ENCODE measurements at places on chromosomes 7 and 10.

DNA sequence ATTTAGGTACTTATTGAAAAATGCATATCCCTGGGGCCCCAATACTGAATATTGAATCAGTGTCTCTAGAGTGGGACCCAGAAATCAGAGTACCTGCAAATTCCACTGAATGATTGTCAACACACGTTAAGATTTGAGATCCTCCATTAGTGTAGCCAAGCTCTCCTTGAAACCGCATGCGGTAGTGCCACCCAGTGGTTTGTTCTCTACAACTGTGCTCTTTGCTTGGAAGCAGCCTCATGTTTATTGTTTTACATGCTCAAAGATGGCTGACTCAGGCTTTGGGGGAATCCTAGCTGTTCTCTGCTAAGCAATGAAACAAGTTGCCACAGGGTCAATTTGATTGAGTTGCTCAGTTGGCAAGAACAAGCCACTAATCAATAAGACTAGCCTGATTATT is 340.2 kb upstream of the CELF2 start:
- DNase-seq: no peak

- no peak for DNase-seq
These were observed 2.9 kb upstream of the TARP start for GRCh38 chr7:38276096-38276877.

GRCh38 chr10:17019696-17020095 is 109.9 kb downstream of the CUBN start:
- DNase-seq: no peak

DNA sequence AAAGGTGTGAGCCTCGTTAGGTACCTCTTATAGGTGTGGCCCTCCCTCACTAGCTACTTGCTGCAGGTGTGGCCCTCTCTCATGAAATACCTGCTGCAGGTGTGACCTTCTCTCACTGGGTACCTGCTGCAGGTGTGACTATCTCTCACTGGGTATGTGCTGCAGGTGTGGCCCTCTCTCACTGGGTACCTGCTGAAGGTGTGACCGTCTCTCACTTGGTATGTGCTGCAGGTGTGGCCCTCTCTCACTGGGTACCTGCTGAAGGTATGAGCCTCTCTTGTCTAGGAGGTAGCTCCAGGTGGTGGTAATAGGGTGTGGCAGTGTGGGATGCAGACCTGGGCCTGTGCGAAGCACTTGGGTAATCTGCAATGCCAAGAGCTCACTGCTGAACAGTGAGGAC is 170.7 kb upstream of the PLPP4 start:
- DNase-seq: no peak

- no peak for DNase-seq
These were observed 551.0 kb upstream of the ZWINT start for GRCh38 chr10:56912043-56912442.

DNA sequence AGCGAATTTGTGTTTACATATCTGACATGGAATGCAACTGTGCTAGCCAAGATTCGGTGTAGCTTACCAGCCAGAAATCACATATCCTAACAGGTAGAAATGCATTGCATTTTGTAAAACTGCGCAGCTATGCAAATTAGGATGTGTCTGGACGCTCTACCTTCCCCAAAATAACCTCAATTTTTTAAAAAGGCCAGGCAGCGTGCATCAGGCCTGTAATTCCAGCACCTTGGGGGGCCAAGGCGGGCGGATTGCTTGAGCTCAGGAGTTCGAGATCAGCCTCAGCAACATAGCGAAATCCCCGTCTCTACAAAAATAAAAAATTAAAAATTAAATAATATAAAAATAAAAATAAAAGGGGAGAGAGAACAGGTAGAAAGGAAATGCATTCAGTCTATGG is 305.0 kb downstream of the TYW1 start:
- DNase-seq: no peak

DNA sequence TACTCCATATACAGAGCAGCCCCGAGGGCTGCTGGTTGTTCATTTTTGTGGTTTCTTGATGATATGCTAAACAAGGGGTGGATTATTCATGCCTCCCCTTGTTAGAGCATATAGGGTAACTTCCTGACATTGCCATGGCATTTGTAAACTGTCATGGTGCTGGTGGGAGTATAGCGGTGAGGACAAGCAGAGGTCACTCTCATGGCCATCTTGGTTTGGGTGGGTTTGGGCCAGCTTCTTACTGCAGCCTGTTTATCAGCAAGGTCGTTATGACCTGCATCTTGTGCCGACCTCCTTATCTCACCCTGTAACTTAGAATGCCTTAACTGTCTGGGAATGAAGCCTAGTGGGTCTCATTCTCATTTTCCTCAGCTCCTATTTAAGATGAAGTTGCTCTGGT is 31.3 kb downstream of the GNAT3 start:
- no peak for DNase-seq

DNA sequence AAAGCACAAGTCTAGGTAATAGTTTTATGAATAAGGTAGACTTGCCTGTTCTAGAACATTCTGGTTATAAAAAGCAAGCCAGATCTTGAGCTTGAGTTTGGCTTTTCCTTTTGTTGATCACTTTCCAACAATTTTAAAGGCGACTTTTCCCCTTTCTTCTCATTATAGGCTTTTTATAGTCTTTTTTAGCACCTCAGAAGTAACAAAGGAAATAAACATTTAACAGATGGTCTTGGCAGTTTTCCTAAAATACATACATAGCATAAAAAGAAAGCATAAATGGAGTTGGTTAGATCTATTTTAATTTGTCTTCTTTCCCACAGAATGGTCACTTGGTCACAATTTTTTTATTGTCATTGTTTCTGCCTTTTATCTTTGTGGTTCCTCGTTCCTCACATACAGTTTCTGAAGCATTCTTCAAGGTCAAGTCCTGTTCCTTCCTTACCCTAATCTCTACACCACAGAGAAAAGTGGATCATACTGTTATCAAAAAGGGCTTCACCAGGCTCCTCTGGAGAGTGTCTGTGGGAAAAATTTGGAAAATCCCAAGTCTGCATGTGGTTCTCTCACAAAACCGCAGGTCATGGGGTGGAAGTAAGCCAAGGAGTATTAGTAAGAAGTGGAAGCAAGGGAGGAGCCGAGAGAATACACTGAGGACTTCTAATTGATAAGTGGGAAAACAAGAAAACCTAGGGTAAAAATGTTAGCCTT is 31.3 kb downstream of the THNSL1 start:
- no peak for DNase-seq

DNA sequence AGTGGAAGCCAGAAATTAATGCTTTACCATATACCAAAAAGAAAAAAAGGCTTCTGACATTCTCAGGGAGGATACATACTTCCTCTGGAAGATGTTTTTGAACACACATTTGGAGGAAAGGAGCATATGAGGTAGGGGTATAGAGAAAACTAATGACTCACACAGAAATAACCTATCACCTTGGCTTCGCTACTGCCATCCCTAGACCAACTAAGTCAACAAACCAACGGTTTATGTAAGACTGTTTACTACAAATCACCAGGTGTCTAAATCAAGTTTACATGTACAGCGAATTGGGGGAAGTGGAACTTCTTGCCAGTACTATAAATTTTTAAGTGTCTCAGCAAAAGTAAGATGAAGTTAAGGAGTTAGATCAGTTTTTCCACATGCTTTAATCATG is 96.9 kb downstream of the NT5C2 start:
- no peak for DNase-seq

- no peak for DNase-seq
These were observed 39.7 kb downstream of the POU6F2 start for GRCh38 chr7:39017369-39017915.

DNA sequence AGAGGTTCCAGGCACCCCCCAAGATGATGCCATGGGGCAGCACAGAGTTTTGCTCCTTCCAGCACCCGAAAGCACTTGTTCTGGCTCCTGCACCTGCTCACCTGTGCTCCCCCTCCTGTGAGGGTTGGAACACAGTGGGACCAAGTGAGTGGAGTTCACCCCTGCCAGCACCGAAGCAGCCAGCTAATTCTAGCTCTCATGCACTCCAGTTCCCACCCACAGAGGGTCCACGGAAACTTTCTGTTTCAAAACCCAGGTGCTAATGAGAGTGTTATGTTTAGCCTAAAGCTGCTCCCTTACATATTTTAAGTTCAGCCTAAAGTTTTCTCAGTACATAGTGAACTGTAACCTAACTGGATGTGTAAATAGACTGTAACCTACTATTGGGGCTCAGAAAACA is 42.6 kb upstream of the SLC35G1 start:
- no peak for DNase-seq

DNA sequence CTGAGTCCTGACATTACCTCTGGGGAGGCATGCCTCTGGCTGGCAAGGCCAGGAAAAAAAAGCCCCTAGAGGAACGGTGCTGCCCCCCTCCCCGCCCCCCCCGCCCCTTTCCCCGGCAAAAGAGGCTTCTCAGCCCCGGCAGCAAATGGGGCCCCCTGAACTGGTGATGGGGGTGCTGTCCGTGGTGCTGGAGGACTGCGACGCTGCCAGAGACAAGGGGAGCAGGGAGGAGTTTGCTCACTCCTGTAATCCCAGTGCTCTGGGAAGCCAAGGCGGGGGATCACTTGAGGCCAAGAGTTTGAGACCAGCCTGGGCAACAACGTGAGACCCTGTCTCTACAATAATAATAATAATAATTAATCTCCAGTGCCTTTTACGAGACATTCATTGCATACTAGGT is 23.7 kb downstream of the SRRM3 start:
- DNase-seq: peak; percentile 11

DNA sequence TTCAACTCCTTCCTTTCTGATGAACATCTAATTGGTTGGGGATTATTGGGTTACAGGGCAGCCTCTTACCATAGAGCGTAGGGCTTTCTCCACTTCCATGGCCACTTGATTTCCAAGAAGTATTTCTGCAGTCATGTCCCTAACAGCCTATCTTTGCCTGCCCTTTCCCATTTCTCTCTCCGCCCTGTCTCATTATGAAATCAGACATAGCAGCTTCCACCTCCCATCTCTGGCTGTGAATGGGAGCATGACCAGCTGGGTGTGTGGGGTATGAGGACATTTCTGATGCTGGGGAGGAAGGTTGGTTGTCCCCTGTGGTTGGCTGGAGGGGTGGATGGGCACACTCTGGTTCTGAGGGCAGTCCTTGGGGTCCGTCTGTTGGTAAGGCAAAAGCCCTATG is 41.2 kb downstream of the ADCYAP1R1 start:
- DNase-seq: no peak

DNA sequence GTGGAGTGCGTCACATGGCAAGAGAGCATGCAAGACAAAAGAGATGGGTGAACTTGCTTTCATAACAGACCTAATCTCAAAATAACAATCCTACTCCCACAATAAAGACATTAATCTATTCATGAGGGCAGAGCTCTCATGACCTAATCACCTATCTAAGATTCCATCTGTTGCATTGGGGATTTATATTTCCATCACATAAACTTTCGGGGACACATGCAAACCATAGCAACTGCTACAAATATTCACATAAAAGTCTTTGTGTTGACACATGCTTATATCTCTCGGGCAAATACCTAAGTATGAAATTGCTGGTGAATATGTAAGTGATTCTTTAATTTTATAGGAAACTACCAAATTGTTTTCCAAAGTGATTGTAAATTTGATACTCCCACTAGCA is 16.0 kb upstream of the PNLIPRP1 start:
- DNase-seq: no peak

- DNase-seq: peak; percentile 95
These were observed at the start of gene MASTL for GRCh38 chr10:27155066-27155754. MASTL (plus strand) TSS chr10:27155352; CDS start chr10:27155427, 75 bp downstream.

GRCh38 chr10:11320809-11321520 is 290.5 kb downstream of the USP6NL start:
- no peak for DNase-seq

DNA sequence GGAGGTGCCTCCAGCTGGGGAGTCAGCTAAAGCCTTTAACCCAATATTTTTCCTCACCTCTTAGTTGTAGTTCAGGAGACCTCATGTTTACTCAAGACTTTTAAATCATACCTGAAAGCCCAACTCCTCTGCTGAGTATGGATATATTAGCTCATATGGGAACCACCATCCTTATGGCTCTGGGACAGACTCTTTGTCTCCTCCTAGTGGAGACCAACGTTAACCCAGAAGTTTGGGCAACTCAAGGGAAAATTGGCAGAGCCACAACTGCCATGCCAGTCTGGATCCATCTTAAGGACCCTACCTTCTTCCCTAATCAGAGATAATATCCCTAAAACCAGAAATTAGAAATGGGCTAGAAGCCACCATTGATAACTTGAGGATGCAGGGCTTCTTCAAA is 80.8 kb downstream of the TMEM106B start:
- no peak for DNase-seq

GRCh38 chr7:3117488-3118231 is 74.0 kb upstream of the CARD11 start:
- no peak for DNase-seq

- DNase-seq: no peak
These were observed 128.2 kb downstream of the STRA8 start for GRCh38 chr7:135361788-135362187.

- DNase-seq: peak; percentile 78
These were observed 57.6 kb downstream of the MALSU1 start for GRCh38 chr7:23356726-23357125.

GRCh38 chr7:83970081-83970480 is 224.5 kb downstream of the SEMA3A start:
- DNase-seq: no peak

DNA sequence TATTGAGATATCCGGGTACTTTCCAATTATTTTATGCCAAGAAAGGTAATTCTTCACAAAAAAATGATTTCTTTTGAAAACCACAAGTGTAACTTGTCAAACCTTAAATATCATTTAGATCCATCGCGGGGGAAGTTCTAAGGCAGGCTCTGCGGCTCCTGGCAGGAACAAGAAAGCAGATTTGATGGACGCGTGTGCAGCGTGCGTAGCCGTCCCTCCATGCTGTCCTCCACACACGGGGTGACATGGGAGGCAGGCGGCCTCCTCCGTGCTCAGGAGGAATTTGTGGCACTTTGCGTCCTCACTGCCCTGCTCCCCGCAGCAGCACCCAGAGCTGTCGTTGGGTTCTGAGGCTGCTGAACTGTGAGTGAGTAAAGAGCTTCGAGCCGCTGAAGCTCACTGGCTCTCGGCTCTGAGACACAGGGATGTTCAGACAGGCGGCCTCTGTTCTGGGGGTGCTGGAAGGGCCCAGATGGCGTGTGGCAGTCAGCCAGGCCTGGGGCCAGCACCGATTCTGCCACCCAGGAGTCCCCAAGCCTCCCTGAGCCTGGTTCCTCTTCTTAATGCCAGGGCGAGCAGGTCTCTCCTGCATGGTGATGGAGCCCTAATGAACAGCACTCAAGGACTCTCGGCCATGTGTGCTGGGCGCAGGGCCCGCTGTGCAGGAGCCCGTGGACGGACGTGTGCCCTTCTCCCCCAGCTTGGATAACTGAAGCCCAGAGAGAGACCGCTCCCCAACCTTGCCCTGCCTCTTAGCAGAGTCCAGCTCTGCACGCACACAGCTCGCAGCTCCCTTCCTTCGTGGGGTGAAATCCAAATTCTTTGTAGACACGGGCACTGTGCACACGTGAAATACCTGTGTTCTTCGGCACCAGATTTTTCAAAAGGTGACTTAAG is 185.4 kb upstream of the SHH start:
- DNase-seq: no peak

All from T-helper 1 cell (primary cell).